ENCODE measurements at places on chromosomes 3 and 15.

DNA sequence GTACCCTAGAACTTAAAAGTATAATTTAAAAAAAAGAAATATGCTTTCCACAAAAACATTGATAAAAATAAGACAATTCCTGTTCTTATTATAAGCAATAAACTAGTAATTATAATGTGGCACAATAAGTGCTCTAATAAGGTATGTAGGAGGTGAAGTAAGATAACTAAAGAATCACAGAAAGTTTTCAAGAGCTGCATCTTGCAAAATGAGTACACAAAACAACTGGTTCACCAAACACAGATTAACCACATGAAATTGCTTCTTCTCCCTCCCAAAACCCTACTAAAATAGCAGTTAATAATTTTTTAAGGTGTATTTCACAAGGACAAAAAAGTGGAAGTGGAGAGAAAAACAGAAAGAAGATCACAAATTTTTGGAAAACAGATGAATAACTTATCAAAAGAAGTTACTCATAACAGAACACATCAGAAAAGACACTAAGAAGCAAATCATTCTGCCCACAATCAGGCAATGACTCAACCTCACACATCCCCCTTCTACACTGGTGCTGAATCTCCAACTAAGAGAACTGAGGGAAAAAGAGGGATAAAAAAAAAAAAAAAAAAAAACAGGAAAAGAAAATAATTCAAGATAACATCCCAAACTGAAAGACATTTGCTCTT, 64.2 kb downstream of the TBC1D5 start:
- no peak for DNase-seq

- no peak for DNase-seq
Measured at GRCh38 chr15:94186770-94187331, 44.5 kb upstream of the MCTP2 start.

DNA sequence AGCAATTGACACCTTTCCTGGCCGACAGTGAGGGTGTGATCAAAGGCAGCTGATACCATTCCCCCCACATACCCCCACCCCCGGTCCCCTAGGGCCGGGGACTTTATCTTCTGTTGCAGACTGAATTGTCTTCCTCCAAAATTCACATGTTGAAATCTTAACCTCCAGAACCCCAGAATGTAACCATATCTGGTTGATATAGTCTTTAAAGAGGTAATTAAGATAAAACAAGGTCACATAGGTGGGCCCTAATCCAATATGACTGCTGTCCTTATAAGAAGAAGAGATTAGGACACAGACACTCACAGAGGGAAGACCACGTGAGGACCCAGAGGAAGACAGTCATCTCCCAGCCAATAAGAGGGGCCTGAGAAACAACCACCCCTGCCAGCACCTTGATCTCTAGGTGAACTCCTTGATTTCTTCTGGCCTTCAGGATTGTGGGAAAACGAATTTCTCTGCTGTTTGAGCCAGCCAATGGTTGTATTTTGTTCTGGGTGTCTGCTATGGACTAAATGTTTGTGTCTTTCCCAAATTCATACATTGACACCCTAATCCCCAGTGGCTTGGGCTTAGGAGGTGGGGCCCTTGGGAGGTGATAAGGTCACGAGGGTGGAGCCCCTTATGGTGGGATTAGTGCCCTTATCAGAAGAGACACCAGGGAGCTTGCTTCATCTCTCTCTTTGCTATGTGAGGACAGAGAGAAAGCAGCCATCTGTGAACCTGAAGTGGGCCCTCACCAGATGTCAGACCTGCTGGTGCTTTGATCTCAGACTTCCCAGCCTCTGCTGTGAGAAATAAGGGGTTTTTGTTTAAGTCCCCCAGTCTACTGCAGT, 144.0 kb downstream of the CHSY1 start:
- no peak for DNase-seq

DNA sequence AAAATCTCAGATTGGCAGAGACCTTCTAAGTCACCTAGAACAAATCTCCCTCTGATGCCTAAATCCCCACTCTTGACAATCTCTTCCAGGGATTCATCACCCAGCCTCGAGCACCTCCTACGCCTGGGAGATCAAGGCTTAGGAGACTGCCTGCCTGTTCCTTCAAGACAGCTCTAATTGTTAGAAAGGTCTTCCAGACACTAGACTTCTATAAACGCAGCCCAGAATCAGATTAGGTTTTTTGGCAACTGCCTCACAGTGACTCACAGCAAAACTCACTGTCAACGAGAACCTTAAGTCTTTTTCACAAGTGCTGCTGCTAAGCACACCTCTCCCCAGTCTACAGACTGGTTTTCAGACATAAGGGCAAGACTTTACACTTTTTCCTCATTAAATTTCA, 23.1 kb downstream of the SRGAP3 start:
- DNase-seq, result no peak

GRCh38 chr15:28989239-28989830, 103.6 kb downstream of the APBA2 start:
- no peak for DNase-seq

DNA sequence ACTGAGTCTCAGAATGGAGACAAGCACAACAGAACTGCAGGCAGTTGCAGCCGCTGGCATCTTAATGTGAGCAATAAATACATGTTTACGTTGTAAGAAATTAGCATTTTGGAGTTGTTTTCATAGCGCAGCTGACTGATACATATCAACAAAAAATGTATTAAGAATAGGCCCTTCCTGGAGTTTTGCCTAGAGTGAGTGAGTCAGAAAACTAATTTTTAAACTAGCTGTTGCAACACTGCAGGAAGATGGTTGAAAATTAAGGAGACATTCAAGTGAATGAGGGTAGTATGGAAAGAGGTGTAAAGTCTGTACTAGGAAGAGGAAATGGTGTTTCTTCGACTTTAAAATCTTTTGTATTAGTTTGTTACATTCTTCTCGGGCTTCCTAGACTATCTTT, 39.6 kb upstream of the TIMP4 start:
- no peak for DNase-seq

- DNase-seq, result peak; percentile 84
Measured at GRCh38 chr15:29822100-29822683, at the start of gene TJP1. TSS of gene TJP1 (minus strand) at chr15:29822468. CDS start at chr15:29822028, 440 bp downstream.

- no peak for DNase-seq
Measured at GRCh38 chr3:190746531-190746930, 116.0 kb downstream of the GMNC start.

- DNase-seq, result no peak
Measured at GRCh38 chr3:72177075-72178050, 392.4 kb upstream of the PROK2 start.

- DNase-seq, result no peak
Measured at GRCh38 chr3:150064971-150065370, 94.3 kb upstream of the PFN2 start.

DNA sequence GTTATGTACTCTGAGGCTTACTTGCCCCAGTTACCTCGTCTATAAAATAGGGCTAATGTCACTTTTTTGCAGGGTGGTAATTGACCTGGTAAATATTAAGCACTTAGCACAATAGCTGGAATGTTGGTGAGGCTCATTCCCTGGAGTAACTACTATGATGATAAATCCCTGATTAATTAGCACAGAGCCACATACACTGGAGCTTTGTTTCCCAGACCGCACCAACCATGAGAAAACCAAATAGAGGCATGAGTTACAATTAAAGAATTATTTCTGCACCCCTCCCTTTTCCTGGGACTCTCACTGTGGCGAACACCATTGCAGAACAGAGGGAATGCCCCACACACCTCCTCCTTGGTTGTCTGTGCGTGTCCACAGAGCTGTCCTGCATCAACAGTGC, 76.6 kb upstream of the CPOX start:
- DNase-seq, result no peak

DNA sequence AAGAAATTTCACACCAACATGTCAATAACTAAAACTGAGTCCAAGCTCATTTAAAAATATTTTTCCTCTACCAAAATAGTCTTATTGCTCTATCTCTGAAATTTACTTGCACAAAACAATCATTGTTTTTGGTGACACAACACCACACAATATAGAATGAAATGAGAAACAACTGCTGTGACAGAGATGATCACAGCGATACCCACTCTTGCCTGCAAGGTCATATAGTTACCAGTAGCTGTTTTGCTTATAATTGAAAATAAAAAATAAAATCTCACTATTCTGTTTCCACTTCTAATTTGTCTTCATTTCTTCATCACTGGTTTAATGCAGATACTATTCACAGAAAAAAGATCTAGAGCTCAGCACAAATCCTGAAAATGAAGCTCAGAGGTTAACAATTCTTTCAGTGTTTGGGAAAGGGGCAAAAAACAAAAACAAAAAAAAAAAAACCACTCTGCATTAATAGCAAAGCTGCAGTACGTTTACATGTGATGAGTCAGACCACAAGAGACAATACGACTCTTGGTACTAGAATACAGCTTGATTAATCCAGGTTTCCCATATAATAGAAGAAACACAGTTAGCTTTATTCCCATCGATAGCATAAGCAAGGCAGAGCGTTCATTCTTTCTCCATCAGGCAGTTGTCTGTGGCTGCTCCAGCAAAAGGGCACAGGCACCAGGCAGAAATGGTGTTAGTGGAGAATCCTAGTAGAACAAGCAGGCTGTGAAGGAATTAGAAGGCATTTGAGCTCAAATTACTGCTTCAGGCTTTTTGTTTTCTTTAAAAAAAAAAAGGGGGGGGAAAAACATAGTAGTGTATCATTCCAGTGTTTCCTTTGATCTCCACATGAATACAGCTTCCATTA, 773 bp downstream of the ANKRD28 start:
- no peak for DNase-seq

GRCh38 chr3:13135811-13136321, 62.6 kb upstream of the IQSEC1 start:
- peak; percentile 26 for DNase-seq

- peak; percentile 36 for DNase-seq
Measured at GRCh38 chr3:192024751-192025150, 563.8 kb downstream of the PYDC2 start.

GRCh38 chr3:89000886-89001285, 106.5 kb upstream of the EPHA3 start:
- no peak for DNase-seq

DNA sequence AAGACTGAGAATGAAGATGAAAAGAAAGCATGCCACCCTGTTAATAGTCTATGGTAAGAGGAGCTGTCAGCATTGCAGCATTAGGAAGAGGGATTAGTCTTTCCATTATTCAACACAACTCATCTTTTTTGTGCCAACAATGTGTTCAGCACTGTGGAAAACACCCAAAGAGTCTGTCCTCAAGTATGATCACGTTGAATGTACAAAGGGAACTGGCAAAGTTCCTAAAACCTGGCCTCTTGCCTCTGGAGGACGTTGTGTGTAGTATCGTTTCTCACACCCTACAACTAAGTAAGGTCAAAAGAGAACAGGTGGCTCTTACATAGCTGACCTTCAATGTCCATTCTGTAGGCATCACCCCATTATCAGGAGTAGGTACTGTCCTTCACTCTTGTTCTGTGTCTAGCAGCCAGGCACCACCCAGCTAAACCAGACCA, 147.9 kb upstream of the THBS1 start:
- DNase-seq, result no peak

DNA sequence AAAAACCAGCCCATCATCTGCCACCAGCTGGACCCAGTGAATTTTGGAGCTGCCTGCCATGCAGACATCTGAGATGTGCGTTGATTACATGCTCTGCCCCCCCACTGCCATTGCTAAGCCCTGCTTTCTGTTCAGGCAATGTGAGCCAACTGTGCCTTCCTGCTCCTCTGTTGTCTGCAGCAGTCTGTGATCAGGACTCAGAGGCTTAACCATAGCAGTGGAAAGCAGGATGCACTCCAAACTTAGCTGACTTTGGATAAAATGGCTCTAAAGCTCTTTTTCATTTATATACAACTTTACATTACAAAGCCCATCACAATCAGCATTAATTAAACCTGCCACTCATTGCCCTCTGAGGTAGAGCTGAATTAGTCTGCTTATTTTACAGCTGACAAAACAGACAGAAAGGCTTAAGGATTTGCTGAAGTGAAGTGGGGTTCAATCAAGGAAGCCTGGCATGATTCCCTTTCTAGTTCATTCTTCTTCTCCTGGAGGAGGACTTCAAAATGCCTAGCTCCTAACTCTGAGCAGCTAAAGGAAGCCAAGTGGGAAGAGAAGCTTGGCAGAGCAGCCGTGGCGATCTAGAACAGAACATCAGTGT, 15.7 kb upstream of the RPS27L start:
- no peak for DNase-seq

DNA sequence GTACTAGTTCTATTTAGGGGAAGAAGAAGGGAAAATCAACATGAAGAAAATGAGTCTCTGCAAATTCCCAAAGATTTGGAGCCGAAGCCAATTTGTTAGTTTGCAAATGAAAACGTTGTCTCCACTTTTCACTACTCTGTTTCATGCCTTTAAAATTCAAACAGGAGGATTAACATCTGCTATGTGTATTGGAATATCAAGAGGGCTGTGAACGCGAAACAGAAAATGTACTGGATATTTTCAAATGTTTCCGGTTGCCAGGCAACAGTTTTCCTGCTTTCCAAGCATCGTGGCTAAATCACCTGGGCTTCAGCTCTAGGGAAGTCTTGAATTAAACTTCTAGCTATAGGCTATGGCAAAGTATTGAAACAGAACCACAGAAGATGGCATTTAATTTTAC, 172.8 kb downstream of the KCNMB2 start:
- no peak for DNase-seq

GRCh38 chr15:28969511-28970085, 83.8 kb downstream of the APBA2 start:
- no peak for DNase-seq

DNA sequence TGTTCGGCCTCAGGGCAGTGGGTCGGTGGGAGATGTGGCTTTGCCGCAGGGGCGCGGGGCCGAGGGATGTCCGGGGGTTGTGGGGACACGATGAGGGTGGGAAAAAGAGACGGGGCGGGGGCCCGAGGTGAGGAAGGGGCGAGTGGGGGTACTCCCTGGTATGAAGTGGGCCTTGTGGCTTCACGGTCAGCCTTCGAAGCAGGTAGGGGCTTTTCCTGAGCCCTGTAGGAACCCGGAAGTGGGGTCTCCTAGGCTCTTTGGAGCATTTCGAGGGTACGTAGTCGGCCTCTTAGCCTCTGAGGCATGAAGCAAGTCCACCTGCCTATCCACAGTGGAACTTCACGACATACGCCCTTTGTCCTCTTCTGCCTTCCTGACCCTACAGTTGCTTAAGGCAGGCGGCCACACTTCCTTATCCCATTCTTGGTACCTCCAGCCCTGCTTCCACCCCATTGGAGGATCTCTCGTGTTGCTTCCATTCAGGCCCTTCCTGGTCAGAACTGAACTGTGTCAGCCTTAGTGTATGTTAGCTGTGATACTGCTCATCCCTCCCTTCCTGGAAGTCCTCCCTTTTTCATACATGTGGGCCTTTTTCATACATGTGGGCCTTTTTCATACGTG, 389 bp downstream of the ARPC4 start:
- DNase-seq, result no peak

DNA sequence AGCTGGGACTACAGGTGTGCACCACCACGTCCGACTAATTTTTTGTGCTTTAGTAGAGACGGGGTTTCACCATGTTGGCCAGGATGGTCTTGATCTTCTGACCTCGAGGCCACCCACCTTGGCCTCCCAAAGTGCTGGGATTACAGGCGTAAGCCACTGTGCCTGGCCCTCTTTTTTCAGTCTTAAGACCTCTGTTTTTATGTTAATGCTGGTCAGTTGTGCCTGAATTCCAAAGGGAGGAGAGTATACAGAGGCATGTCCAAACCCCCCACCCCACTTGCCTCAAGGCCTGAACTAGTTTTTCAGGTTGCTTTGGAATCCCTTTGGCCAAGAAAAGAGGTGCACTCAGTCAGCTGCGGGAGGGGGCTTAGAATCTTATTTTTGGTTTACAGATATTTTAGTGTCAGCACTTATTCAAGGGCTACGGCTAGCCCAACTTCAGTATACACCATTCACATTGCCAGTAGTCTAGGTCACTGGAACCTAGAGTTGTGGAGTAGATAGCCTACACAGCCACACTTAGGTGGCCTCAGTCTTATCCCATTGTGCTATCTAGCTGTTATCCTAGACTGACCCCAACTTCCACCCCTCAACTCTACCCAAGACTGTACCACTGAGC, 128.0 kb upstream of the TPM1 start:
- DNase-seq, result no peak
